Natural killer cell (primary cell): ENCODE measurements at places on chromosomes 13 and 19. TPM values are rescaled to one million over a fixed set of nuclear protein-coding genes. Genes with fewer than 3 reads are reported as not detected.

Gene INSR
- 4.9 TPM for total RNA-seq

Gene GAMT
- 5.1 TPM for total RNA-seq

Gene OR7A10
- not detected for total RNA-seq

DNA sequence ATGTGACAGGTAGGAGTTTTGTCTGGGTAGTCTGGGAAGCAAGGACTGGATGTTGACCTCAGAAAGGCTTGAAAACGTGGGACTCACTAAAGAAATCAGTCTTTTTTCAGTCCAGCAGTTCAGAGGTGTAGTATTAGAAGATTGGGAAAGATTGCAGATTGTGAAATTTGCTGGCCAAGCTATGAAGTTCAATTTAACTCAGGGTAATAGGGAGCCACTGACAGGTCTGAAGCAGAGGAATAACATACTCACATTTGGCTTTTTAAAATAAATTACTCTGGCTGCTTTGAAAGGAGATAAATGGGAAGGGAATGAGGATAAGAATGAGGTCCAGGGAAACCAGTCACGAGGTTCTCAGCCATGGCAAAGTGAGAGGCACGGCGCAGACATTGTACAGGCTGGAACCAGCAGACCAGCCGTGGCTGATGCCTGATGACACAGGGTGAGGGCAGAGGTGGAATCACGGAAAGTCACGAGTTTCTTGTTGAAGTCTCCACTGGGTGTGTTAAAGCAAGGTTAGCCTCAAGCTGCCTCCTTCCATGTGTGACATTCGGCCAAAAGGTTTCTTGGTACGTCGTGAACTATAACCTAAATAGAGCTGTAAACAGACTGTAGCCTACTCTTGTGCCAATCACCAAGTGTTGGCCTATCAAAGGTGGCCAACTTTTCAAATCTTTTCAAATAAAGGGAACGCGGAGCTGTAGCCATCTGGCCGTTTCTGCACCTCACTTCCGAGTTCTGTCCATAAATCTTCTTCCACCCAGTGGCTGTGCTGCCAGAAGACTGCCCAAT, 377.6 kb downstream of the IRS2 start:
- no peak for DNase-seq

DNA sequence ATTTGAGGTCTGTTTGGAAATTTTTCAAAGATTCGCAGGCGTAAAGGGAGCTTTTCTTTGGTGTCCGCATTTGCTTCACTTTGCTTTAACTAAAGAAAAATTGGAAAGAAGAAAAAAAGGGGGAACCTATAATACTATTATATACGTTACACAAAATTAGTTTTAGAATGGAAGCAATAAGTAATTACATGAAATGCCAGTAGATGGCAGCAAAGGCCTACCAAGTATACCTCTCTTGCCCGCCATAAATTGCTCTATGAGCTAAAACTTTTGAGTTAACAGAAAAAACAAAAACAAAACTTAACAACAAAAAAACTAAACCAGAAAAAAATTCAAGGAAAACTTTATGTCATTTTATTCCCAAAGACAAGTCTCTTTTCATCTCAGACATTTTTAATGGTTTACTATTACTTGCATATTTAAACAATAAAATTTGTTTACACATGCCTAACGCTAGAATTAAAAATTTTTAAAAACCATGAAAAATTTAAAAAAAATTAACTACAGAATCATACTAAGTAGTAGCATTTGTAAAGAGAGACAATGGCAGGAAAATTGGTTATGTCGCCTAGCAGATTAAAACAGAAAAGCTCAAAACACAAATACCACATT, 271.4 kb downstream of the NALCN start:
- DNase-seq: no peak

- DNase-seq: peak; percentile 43
Measured at GRCh38 chr19:36113894-36114720, 568 bp downstream of the POLR2I start.

DNA sequence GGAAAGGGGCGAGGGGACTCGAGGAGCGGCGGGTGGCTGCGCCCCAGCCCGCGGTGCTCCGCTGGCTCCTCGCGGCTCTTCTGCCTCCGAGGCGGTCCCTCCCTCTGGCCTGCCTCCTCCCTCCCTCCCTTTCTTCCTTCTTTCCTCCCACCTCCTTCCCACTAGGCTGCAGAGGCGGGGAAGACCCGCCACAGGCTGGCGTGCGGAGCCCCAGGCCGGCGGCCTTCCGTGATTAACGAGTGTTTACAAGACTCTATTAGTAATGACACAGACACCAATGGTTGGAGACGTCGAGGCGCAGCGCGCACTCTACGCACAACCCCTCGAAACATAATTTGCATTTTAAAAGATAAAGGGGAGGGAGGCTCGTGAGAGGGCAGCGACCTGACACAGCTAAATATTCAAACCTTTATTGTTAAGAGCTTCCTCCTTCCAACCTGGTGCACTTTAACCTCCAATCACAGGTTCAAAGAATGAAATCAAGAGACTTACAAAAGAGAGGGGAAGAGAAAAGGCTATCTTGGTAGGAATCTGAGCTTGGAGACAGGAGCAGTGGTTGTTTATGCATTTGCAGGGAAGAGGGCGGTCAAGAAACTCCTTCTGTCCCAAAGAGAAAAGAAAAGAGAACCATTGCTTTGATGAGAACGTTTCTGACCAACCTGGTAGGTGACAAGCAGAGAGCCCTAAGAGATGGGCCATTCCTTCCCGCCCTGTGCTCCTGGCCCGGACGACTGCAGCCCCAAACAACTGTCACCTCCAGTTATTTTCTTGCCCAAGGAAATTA, at the start of gene CDX2:
Gene CDX2 (minus strand): TSS at position 234 of the 784 bp plus-strand sequence. CDS start 309 bp downstream, outside the sequence.
- DNase-seq: no peak

DNA sequence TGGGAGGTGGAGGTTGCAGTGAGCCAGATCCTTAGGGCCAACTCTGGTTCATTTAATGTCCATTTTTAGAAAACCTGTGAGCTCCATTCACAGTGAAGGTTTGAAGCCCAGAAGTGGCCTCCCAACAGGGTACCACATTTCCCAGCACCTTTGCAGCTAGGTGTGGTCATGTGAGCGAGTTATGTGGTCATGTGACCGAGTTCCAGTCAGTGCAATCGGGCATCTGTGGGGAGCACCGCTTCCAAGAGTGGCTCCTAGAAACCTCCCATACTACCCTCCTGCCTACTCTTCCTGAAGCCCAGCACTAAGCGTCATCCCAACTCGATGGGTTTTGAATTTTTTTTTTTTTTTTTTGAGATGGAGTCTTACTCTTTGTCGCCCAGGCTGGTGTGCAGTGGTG, 663 bp upstream of the PLA2G4C start:
- no peak for DNase-seq

DNA sequence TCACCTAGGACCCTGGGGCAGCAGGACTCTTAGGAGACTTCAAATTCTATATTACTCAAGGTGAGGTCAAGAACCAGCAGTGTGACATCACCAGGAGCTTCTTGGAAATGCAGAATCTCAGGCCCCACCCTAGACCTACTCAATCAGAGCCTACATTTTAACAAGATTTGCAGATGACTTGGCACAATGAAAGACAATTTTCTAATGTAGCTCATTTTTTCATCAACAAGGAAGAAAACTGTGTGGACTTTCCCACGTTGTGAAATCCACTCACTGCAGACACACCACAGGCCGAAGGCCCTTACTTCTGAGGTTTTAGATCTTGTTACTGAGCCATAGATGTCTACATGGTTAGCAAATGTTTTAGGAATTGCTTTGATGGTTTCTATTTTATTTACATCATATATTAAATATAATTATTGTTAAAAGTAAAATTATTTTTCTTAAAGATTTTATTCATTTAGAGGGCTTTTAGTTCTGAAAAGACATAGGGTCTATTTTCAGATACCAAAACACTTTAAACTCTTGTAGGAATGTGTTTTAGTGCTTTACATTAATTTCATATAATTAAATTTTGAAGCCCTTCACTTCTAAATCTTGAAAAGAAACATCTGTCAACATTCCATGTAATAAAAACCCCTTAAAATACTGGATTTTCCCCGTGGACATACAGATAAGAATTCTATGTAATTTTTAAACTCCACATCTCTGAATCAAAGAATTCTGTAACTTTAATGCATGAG, 18.5 kb upstream of the STARD13 start:
- no peak for DNase-seq

GRCh38 chr13:49936968-49937273, 781 bp upstream of the SPRYD7 start:
- no peak for DNase-seq

DNA sequence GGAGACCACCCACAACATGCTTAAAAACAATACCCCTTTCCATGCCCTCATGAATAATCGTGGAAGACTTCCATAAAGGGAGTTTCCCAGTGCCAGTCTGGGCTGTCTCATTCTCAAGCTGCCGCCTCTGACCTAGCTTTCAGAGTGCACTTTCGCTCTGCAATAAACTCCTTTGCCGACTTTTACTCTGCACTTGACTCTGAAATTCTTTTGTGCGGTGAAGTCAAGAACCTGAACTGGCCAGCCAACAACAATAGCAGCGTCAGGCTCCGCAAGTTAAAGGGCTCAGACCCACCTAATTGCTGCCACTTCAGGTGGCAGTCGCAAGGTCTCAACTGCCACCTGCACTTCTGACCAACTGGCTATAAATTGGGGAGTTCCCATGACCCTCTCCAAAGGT, 10.3 kb upstream of the LEUTX start:
- no peak for DNase-seq

DNA sequence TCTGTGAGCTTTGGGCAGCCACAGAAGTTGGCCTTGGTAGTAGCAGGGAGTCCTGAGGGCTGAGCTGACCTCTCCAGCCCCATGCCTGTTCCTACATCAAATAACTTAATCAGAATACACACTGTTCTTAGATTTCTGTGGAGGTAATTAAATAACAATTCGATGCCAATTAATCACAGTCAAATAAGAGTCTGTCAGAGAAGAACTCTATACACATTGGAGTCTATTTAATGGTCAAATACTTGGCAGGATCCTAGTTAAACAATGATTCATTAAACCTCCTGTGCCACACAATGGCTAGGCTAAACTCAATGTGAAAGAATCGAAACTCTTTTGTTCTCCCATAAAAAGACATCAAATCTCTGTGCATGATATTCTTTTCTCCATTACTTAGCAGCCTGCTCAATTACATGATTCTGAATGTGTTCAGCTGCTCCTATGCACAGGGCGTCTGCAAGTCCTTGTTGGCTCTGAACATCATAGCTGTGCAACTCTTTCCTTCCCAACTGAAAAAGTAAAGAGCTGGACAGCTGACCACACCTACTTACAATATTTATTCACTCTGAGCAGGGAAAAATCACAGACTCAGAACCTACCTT, 173.1 kb downstream of the ABCC4 start:
- DNase-seq: no peak

DNA sequence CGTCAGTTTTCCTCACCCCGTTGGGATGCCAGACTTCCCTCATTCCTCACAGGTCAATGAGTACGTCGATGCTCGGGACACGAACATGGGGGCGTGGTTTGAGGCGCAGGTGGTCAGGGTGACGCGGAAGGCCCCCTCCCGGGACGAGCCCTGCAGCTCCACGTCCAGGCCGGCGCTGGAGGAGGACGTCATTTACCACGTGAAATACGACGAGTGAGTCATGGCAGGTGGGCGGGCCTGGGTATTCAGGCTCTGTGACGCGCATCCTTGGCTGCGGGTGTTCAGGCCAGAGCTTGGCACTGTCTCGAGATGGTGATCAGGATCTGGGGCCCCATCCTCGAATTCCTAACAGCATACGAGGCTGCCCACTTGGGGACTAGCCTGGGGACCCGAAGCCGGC, 21.4 kb downstream of the UHRF1 start:
- no peak for DNase-seq
